ENCODE measurements at places on chromosomes 2 and 18.
A peak's percentile ranks its signal among the peaks of the same experiment; 100 is the strongest.

GRCh38 chr2:15169326-15170069 is 391.6 kb downstream of the NBAS start:
- no peak for DNase-seq

DNA sequence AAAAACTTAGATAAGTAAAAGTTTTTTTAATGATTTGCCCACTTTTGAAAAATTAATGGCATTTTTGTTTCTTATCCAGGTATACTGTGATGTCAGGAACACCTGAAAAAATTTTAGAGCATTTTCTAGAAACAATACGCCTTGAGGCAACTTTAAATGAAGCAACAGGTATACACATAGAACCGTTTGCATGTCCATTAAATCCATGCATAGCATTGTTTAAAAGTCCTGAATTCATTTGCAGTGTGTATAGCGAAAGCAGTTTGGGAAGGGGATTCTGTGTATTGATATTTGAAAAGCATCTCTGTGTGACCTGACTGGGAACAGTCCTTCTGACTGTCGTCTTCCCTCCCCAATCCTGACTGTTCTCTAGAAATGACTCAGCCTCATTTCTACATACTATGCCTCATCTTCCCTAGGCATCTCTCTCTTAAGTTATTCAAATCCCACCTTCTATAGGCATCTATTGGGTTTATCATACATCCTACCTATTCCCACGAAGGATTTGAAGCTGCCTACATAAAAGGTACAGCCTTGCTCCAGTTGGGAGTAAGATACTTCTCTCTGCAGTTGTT is 79.2 kb upstream of the MAP3K20 start:
- DNase-seq = no peak

DNA sequence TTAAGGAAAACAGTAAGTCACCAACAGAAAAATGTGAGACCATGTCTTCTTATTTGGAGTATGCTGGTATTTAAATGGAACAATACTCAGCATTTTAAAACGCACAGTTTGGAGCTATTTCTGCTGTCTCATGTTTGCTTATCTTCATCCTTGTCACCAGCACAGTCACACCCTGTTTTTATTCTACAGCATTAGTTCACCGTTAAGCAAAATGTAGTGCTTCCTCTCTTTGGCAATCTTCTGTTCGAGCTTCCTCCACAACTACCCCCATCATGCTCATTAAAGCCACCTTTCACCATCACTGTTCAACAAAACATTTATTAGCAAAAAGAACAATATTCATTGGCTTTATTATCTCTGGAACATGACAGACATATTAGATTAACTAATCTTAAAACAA is 64.0 kb downstream of the SLC40A1 start:
- DNase-seq = no peak

DNA sequence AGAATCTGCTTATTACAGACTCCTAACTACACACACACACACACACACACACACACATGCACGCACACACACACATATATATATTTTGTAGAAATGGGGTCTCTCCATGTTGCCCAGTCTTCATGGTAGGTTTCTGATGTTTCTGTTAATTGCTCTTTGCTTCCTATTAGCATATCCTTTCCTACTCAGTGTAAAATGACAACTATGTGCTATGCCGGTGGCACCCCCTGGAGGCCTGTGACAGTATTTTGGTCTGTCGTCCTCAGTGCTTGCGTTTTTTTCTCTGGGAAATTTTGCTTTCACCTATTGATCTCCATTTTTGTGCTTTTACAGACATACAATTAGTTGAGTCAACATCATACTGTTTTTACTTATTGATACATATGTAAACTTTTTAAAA is 322.1 kb downstream of the LRRTM1 start:
- DNase-seq = no peak

GRCh38 chr2:30224151-30224550 is 7.2 kb upstream of the LBH start:
- no peak for DNase-seq

GRCh38 chr18:51340332-51340731 is 142.9 kb upstream of the MEX3C start:
- DNase-seq = no peak

- no peak for DNase-seq
These were observed 6.7 kb downstream of the DLX1 start for GRCh38 chr2:172091761-172092566.

DNA sequence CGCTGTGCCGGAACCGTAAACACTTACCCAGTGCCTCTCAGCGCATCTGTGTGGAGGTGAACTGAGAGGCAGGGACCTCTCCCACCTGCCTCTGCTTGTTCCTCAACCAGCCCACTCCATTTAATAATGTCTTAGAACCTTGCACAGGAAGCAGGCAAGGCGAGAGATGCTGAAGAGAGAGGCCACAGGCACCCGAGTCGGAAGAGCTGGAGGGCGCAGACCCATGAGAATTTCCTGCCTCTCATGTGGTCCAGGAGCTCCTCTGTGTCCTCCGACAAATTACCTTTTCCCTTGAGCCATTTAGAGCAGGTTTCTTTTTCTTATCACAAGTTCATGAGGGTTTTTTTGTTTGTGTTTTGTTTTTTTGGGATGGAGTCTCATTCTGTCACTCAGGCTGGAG is 4.9 kb upstream of the RFX8 start:
- no peak for DNase-seq

DNA sequence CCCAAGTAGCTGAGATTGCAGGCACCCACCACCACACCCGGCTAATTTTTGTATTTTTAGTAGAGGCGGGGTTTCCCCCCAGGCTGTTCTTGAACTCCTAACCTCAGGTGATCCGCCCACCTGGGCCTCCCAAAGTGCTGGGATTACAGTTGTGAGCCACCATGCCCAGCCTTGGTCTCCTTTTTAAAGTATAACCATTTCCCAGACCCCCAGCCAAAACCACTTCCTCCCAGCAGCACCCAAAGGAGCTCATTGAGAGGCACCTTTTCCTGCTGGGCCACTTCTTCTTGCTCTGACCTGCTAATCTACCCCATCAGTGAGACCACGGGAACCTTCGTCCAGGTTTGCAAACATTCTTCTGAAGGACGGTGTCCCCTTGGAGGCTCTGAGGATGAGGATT is 69.9 kb downstream of the INPP5D start:
- DNase-seq = no peak

- DNase-seq = no peak
These were observed 2.6 kb downstream of the SLC66A2 start for GRCh38 chr18:79948719-79949411.

DNA sequence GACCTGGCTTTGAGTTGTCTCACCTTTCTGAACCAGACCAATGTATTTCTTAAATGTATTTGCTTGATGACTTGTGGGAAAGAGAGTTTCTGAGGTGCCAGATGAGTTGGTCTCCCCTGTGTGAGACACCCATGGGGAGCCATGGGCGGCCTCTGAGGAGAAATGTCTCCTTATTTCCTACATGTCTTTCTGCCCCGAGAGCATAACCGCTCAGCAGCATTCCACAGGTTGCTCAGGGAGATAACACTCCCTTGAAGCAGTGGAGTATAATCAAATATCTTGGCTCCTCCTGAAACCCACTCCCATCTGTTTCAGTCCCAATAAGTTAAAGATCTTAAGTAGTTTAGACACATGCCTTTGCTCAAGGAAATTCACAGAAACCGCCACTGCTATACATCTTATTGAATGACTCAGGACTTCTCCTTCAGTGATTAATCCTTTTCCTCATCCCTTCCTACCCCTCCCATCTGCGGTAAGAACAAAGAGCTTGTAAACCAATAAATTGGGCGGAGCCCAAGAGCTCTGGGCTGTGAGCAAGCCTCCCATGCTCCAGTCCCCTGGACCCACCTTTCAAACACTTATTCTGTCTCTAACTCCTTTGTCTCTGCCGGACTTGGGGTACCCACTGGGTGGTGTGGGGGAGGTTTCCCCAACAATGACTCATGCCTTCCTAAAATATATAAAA is 285.5 kb upstream of the LRRTM4 start:
- no peak for DNase-seq

- DNase-seq = no peak
These were observed 1.9 kb upstream of the SYT4 start for GRCh38 chr18:43279015-43279744.

GRCh38 chr2:54840559-54841468 is 117.4 kb downstream of the EML6 start:
- no peak for DNase-seq

GRCh38 chr2:85449214-85449588 is 30.7 kb downstream of the SH2D6 start:
- DNase-seq = no peak

DNA sequence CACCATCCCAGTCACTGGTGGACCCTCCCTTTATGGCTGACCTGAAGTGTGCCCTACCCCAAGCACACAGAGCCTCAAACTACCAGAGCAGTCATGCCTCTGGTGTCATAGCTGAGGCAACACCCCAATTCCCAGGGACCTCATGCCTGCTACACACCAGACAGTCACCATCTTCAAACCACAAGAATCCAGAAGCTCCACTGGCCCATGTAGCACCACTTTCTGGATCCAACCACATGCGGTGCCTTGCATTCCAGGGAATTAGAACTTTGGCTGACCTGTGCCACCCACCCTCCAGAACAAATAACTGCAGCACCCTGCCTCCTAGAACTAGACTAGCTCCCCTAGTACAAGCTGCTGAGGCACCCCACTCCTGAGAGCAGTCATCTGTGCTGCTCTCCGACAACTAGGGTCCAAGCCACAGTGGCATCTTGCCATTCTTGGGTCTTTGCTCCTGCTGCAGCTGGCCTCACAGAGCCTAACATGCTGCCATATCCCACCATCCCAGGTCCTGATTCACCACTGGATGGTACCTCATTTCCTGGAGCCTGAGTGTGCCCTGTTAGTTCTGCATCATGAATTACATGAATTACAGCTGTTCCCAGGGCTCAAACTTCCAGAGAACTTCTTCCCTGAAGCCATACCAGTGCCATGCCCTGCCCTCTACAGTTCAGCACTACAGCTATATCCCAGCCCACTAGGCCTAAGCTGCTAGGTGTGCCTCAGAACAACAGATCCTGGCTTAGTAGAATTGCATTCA is 243.8 kb upstream of the CHST9 start:
- no peak for DNase-seq

GRCh38 chr18:23336101-23336500 is 117.0 kb upstream of the RIOK3 start:
- DNase-seq = no peak

DNA sequence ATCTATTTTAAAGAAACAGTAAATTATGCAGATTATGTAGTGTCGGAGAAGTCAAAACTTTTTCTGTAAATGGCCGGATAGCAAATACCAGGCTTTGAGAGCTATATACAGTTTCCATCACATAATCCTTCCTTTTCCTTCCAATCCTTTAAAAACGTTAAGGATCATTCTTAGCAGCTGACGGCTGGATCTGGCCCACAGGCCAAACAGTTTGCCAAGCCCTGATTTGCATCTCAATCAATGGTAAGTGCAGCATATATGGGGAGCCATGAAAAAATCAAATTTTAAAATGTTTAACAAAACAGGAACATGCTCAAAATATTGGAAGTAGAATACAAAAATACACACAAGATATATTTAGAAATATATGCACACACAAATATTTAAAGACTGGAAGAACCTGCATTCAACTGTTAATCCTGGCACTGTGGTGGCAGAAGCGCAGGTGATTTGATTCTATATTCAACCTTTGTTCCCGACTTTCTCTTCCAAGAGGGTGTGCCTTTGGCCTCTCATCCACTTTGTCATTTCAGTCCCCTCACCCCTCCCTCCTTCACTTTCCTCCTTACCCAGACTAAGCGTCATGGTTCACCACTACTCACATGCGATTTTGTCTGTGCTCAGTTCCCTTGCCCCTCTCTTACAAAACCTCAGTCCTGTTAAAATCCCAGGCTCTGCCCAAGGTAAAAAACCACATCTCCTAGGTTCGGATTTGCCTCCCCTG is 27.3 kb downstream of the NDUFA10 start:
- DNase-seq = no peak

- no peak for DNase-seq
These were observed 200.0 kb upstream of the MEX3C start for GRCh38 chr18:51397347-51397962.

DNA sequence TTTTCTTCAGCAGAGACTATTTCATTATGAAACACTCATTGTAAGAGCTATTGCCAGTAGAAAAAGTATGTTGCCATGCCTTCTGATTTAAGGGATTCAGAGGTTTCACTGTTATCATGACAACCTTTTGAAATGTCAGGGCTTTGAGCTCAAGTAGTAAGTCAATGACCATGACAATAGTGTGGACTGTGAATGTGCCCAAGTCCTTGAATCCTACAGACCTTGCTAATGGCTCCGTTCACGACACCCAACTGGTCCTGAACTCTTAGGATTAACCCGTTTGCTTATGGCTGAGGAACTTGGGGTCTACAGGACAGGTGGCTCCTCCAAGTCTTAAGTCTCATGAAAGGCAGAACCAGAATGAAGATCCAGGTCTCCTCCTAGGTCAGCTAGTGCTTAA is 17.6 kb upstream of the KIDINS220 start:
- no peak for DNase-seq

DNA sequence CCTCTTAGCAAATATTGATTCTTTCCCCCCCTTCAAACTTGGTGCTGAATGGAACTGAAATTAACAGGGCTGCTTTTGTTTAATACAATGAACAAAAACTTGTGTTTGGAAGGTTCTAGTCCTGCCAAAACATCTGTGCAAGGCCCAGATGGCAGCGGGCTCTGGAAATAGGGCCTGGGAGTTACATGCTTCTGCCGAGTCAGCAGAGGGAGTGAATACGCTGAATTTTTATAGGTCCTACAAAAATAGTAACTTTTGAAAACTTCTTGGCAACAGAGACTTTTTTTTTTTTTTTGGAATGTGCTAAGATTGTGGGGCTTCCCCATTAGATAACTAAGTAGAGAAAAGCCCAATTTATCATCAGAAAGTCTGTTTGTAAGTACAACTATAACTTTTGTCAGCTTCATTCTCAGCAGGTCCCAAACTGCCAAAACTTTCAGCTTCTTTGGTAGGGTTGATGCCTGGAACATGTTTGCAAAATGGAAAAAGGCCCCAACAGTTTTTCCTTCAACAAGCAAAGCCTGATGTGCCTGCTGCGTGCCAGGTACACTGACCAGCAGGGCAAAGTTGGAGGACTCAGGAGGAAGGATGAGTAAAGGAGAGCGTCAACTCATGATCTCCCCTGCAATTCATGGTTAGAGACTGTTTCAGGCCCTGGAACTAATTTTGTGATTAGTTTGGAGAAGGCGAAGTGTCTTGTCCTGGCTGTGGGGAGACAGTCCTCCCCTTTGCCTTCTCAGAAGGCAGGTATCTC is 45.1 kb upstream of the HDAC4 start:
- DNase-seq = no peak

DNA sequence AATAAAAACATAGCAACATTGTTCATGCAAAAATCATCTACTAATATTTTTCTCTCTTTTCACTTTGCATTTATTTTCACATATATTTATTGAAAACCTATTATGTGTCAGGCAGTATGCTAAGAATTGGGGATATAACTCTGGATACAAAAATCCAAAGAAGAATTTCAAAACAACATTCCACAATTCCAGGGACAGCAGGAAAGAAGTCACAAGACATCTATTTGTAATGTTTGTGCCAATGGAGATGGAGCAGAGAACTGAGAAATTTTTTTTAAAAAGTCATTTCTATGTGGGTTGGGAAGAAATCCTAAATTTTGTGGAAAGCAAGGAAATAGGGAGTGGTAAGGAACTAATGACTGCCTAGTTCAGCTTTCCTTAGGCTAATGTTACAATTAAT is 128.6 kb upstream of the TLK1 start:
- DNase-seq = no peak

GRCh38 chr2:127205218-127206125 is 14.6 kb downstream of the CYP27C1 start:
- no peak for DNase-seq

- peak; percentile 51 for DNase-seq
These were observed 93.6 kb downstream of the ZAP70 start for GRCh38 chr2:97806738-97807618.

Measured in thoracic aorta (tissue), 2 donors.